Esophagus squamous epithelium (tissue), 5 donors: ENCODE measurements at places on chromosomes 2 and 18.

- no peak for DNase-seq
These were observed 135.3 kb downstream of the PARD3B start for GRCh38 chr2:204680576-204680975.

GRCh38 chr2:196758474-196759377, 40.8 kb downstream of the GTF3C3 start:
- no peak for DNase-seq

DNA sequence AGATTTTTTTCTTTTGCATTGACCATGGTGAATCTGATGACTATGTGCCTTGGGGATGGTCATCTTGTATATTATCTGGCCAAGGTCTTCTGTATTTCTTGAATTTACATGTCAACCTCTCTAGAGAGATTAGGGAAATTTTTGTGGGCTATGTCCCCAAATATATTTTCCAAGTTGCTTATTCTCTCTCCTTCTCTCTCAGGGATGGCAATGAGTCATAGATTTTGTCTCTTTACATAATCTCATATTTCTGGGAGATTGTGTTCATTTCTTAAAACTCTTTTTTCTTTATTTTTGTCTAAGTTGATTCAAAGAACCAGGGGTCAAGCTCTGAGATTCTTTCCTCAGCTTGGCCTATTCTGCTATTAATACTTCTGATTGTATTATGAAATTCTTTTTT, 9.9 kb downstream of the GKN2 start:
- DNase-seq, result no peak

DNA sequence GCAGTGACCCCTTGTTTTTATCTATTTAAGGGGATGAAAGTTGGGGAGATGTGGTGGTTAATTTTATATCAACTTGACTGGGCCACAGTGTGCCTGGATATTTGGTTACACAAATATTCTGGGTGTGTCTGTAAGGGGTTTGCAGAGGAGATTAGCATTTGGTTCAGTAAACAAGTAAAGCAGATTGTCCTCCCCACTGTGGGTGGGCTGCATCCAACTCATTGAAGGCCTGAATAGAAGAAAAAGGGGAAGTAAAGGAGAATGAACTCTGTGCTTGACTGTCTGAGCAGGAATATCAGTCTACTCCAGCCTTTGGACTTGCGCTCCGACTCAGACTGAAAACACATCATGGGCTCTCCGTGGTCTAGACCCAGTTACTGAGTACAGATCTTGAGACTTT, 80.9 kb downstream of the GCA start:
- DNase-seq, result no peak

DNA sequence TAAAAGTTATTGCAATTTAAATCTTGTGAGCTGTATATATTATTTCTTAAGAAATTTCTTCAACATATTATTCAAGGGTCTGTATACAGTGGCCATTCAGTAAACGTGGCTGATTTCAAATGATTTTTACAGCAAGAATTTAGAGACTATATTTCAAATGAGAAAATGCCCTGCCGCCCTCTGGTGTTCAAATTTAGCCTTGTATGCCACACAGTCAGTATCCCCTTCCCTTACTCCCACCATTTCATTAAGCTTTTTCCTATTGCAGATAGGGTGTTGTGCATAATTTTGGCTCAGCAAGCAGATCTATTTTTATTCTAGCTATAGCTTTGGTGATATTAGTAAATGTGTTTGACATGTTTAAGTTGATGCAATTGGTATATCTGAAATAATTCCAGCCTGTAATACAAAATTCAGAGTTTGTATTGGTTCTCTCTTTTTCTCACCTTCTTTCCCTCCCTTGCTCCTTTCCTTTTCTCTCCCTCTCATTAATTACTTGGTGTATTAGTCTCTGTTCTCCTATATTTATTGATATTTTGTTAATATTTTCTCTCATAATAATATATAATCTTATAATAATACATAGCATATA, 22.8 kb upstream of the SCN7A start:
- no peak for DNase-seq

DNA sequence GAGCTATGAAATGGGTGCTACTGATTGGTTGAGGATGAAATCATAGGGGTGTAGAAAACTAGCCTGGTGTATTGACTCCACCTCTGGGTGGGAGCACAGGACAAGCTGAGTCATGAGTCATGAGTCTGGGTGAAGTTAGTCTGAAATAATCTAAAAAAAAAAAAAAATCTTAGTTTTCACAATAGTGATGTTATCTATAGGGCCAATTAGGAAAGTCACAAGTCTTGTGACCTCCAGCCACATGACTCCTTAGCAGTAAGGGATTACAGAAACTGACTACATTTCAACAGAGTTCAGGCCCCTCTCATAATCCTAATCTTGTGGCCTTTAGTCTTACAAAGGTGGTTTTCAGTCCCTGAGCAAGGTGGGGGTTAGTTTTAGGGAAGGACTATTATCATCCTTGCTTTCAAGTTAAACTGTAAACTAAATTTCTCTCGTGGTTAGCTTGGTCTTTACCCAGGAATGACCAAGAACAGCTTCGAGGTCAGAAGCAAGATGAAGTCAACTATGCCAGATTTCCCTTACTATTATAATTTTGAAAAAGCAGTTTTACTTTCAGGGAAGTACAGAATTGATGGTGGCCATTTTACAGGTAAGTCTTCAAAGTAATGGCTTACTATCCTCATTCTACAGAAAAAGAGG, 338.0 kb upstream of the GYPC start:
- DNase-seq, result no peak
